ENCODE measurements at places on chromosomes 4 and X. TPM values are rescaled to one million over a fixed set of nuclear protein-coding genes. Genes with fewer than 3 reads are reported as not detected.

PCDH7 gene
- 1.7 TPM for polyA plus RNA-seq

SEC31A gene
- polyA plus RNA-seq = 73.8 TPM

C4orf33 gene
- 1.9 TPM for polyA plus RNA-seq

SLITRK2 gene
- 2.2 TPM for polyA plus RNA-seq

AR gene
- polyA plus RNA-seq = 0.51 TPM

WDR19 gene
- polyA plus RNA-seq = 10.1 TPM

RPS6KA6 gene
- 2.1 TPM for polyA plus RNA-seq

PRR32 gene
- not detected for polyA plus RNA-seq

RBM46 gene
- not detected for polyA plus RNA-seq

All from brain (organoid and tissue), 16 donors.